HL-60 (cell line): ENCODE measurements at places on chromosomes 2 and 18.

DNA sequence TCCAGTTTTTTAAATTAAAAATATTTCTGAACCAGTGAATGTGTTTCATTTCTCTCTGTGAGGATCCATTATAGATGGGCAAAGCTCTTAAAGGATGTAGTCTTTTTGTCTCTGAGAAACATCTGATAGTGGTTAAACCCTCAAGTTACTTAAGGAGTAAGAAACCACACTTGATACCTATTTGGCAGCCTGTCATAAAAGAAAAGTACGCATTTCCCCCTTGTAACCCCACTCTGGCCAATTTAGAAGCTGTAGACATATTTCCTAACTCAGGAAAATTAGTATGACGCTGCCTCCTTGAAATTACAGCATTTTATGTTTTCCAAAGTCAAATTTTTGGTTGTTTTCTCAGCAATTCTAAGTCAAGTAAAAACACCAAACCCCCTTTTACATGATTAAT is 2.0 kb downstream of the STAT4 start:
- DNase-seq = no peak

DNA sequence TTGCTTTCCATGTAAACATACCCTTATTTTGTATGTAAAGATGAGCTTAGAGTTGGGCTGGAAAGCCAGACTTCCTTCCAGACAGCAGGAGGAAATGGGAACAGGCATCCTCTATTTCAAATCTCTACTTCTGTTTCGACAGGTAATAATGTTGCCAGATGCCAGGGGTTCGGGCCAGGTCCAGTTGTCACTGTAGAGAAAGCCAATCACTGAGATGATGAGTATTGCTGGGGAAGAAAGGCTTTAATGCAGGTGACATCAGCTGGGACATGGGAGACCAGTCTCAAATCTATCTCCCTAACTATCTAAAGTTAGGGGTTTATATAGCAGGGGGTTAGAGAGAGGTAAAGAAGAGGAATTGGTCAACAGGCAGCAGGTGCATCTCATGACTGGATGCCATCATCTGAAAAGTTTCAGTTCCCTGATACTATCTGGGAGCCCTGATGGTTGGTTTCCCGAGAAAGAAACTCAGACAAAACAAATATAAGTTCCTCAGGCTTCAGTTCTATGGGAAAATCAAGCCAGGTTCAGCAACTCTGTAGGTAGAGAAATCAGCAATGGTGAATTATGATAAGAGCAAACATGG is 9.3 kb upstream of the MTCL1 start:
- no peak for DNase-seq

- no peak for DNase-seq
These were observed 8.1 kb downstream of the NBEAL1 start for GRCh38 chr2:203022751-203023150.

DNA sequence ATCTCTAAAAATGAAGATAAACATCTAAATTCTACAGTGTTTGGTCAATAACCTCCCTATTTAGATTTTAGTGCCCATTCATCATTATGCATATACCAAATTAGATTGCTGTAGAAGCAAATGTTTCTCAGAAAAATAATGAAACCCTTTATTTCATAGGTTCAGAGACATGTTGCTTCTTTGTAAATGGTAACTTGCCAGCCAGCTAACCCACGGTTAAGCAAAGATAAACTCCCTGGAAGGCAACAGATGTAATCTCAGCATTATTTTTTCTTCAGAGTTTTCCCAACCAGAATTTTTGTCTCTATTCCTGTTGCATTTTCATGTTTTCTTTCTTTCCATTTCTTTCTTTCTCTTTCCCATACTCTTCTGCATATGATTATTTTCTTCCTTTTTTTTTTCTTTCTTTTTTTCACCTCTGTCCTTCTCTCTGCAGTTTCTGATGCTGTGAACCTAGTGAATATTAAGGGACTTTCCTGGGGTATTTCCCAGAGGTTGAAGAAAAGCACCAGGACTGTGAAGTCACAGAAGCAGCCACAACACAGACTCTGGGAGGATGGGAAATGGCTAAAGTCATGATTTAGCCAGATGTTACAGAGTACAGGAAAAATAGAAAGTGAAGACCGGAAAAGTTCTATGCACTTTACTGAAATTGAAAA is 50.0 kb upstream of the DSG1 start:
- DNase-seq = no peak

GRCh38 chr2:172283476-172283875 is 143.9 kb upstream of the ITGA6 start:
- DNase-seq = peak; percentile 26
